ENCODE measurements at places on chromosomes 6 and 20.

DNA sequence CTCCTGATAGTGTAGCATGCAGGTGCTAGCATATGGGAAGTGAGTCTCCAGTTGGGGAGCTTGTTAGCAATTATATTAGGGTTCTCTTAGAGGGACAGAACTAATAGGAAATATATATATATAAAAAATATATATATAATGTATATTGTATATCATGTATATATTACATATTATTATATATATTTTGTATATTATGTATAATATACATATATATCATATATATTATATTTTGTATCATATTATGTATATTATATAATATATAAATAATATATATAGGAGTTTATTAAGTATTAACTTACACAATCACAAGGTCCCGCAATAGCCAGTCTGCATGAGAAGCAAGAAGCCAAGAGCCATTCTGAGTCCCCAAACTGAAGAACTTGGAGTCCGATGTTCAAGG, 84.2 kb downstream of the CDYL start:
- no peak for DNase-seq
- H3K36me3 ChIP-seq = no peaks in the 10 kb centered on the region
- no peak overlapping the region for H3K4me3 ChIP-seq
- H3K4me1 ChIP-seq = peaks cover 9% of the 10 kb centered on the region
- H3K27me3 ChIP-seq = no peaks in the 10 kb centered on the region

- no peaks in the 10 kb centered on the region for H3K36me3 ChIP-seq
- H3K4me1 ChIP-seq = peaks cover 33% of the 10 kb centered on the region
- no peaks in the 10 kb centered on the region for H3K27me3 ChIP-seq
- no peak for DNase-seq
- H3K27ac ChIP-seq = no peak overlapping the region
These were observed 169.9 kb downstream of the CARMIL1 start for GRCh38 chr6:25448965-25449538.

- no peak overlapping the region for H3K4me3 ChIP-seq
- no peak for DNase-seq
- H3K4me1 ChIP-seq = peaks cover 11% of the 10 kb centered on the region
- H3K27me3 ChIP-seq = peaks cover 19% of the 10 kb centered on the region
These were observed 18.6 kb upstream of the MCM3 start for GRCh38 chr6:52303178-52303577.

- H3K4me1 ChIP-seq = peaks cover 47% of the 10 kb centered on the region
- H3K27me3 ChIP-seq = no peaks in the 10 kb centered on the region
- H3K4me3 ChIP-seq = no peak overlapping the region
These were observed 199.3 kb downstream of the ARID1B start for GRCh38 chr6:156976216-156977127.

DNA sequence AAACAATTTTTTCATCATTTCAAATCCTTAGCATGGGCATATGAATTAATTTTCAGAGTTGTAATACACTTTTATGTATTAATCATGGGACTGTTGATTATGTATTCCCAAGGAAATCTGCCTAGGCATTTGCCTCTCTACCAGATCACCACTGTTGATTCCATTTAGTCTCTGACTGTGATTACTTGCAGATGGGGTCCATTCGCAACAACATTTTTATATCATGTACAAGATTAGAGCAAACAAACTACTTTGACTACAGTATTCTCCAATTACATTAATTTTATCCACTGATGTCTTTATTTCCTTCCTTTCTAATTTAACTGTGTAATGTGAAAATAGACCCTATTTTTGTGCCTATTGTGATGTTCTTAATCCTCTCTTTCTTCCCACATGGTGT, 831.4 kb upstream of the SLC35B3 start:
- no peaks in the 10 kb centered on the region for H3K27me3 ChIP-seq
- H3K4me1 ChIP-seq = peaks cover 12% of the 10 kb centered on the region
- no peaks in the 10 kb centered on the region for H3K36me3 ChIP-seq
- no peak for DNase-seq

GRCh38 chr6:4777394-4777935, 1.3 kb downstream of the CDYL start:
- H3K36me3 ChIP-seq = peaks cover 3% of the 10 kb centered on the region
- peaks cover 44% of the 10 kb centered on the region for H3K4me1 ChIP-seq

GRCh38 chr6:35811699-35811995, 6.5 kb downstream of the LHFPL5 start:
- no peaks in the 10 kb centered on the region for H3K4me1 ChIP-seq
- no peak overlapping the region for H3K27ac ChIP-seq
- H3K27me3 ChIP-seq = no peaks in the 10 kb centered on the region
- DNase-seq = no peak

GRCh38 chr6:144896871-144897270, 611.7 kb downstream of the UTRN start:
- H3K27me3 ChIP-seq = no peaks in the 10 kb centered on the region
- peaks cover 10% of the 10 kb centered on the region for H3K4me1 ChIP-seq
- no peaks in the 10 kb centered on the region for H3K36me3 ChIP-seq

- no peak overlapping the region for H3K27ac ChIP-seq
- H3K4me3 ChIP-seq = no peak overlapping the region
- no peaks in the 10 kb centered on the region for H3K36me3 ChIP-seq
- H3K27me3 ChIP-seq = no peaks in the 10 kb centered on the region
These were observed 429.0 kb downstream of the BMP2 start for GRCh38 chr20:7196481-7196880.

DNA sequence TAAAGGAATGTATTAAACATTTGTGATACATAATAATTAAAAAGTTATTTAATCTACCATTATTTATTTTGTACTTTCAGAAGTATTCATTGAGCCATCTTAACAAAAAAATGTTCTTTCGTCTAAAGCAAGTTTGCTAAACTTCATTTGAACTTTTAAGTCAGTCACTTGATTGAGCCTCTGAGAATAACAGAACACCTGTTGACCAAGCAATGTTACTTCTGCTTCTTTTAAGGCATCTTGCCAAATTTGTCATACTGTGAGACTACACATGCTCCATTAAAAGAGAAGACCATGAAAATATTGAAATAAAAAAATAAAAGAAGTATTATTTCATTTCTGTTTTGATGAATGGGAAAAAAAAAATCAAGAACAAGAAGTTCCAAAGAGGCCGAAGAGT, 141.8 kb upstream of the BMP5 start:
- no peaks in the 10 kb centered on the region for H3K27me3 ChIP-seq
- no peaks in the 10 kb centered on the region for H3K4me1 ChIP-seq
- no peak overlapping the region for H3K27ac ChIP-seq
- no peak for DNase-seq
- no peaks in the 10 kb centered on the region for H3K36me3 ChIP-seq

DNA sequence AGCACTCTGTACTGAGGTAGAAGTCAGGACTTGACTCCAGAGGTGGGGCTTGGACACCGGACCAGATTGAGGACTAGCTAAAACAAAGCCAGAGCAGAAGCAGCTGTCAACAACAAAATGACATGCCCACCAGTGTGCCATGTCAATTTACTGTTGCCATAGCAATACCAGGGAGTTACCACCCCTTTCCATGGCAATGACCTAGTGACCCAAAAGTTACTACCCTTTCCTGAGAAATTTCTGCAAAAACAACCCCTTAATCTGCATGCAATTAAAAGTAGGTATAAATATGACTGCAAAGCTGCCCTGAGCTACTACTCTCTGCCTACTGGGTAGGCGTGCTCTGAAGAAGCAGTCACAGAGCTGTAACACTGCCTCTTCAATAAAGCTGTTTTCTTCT, 21.0 kb downstream of the MAP3K5 start:
- H3K27me3 ChIP-seq = no peaks in the 10 kb centered on the region
- no peak overlapping the region for H3K27ac ChIP-seq
- no peaks in the 10 kb centered on the region for H3K36me3 ChIP-seq

- no peaks in the 10 kb centered on the region for H3K4me1 ChIP-seq
- DNase-seq = no peak
- no peak overlapping the region for H3K4me3 ChIP-seq
- H3K27ac ChIP-seq = no peak overlapping the region
- H3K36me3 ChIP-seq = no peaks in the 10 kb centered on the region
- H3K27me3 ChIP-seq = no peaks in the 10 kb centered on the region
These were observed 25.5 kb downstream of the FASTKD5 start for GRCh38 chr20:3134151-3134550.

DNA sequence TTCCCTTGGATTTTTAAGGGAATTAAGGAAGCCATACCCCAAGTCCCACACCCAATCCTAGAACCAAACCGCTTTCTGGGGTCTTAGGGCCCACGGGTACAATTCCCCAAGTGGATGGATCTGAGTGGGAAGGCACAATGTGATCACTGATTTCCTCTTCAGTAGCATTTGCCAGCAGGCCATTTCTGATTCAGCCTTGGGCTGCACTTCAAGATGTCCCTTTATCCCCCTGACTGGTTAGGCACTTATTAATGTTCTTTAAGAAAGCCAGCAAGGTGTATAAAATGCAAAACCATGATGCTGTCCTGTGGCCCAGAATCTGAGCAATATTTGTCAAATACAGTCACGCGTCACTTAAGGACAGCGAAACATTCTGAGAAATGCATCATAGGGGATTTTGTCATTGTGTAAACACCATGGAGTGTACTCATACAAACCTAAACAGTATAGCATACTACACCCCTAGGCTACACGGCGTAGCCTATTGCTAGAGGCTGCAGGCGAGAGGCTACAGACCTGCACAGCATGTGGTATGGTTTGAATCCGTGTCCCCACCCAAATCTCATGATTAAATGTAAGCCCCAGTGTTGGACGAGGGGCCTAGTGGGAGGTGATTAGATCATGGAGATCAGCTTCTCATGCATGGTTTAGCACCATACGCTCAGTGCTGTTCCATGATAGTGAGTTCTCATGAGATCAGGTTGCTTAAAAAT, 234.2 kb downstream of the NRN1 start:
- no peak overlapping the region for H3K27ac ChIP-seq
- no peaks in the 10 kb centered on the region for H3K36me3 ChIP-seq
- H3K4me1 ChIP-seq = no peaks in the 10 kb centered on the region
- no peak for DNase-seq
- H3K27me3 ChIP-seq = no peaks in the 10 kb centered on the region

DNA sequence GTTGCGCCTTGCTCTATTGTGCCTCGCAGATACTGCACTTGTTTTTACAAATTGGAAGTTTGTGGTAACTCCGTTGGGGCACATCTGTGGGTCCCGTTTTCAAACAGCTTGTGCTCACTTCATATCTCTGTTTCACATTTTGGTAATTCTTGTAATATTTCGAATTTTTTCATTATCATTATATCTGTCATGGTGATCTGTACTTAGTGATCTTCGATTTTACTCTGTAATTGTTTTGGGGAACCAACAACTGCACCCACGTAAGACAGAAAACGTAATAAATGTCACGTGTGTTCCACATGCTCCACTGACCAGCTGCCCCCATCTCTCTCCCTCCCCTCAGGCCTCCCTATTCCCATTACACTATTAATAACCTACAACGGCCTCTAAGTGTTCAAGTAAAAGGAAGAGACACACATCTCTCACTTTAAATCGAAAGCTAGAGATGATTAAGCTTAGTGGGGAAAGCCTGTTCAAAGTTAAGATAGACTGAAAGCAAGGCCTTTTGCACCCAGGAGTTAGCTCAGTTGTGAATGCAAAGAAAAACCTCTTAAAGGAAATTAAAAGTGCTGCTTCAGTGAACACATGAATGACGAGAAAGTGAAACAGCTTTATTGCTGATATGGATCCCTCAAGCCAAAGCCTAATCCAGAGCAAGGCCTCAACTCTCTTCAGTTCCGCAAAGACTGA, 26.9 kb downstream of the TTLL2 start:
- no peak for DNase-seq
- peaks cover 15% of the 10 kb centered on the region for H3K4me1 ChIP-seq
- H3K27ac ChIP-seq = no peak overlapping the region

DNA sequence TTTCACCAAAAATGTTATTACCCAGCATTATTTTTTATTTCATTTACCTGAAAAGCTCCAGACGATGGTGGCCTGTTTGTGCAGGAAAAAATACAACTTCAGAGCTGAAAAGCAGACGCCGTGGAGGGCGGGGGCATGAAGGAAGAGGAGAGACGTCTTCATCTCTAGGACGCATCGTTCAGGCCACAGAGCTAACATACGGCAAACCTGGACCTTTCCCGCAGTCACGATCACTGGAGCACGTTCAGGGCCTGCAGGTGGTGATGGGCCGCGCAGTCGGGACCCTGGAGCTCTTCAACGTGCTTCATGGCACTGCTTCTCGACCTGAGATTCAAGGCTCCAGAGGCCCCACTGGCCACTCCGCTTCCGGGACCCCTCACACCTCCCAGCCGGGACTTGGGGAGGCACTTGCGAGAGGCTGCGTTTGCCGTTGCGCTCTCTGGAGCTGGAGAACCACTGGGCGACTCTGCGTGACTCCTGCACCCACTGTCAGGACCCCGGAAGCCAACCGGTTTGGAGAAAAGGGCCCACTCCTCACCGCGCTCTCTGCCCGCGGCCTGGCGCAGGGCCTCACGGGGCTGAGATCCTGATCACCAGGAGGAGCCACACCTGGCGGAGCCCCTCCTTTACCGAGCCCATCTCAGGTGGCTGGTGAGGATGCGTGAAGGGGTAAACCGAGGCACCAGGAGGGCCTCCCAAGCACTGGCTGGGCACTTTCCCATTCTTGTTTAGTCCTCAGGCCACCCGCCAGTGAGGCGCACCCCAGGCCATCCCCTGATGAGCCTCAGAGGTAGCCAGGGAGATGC, 164.4 kb upstream of the AFDN start:
- no peaks in the 10 kb centered on the region for H3K36me3 ChIP-seq
- no peak for DNase-seq
- H3K27ac ChIP-seq = no peak overlapping the region
- H3K4me3 ChIP-seq = no peak overlapping the region
- H3K4me1 ChIP-seq = peaks cover 8% of the 10 kb centered on the region
